ENCODE measurements at places on chromosomes 12 and 14.
A peak's percentile ranks its signal among the peaks of the same experiment; 100 is the strongest.

GRCh38 chr12:96020314-96021003 lies 14.9 kb downstream of the LTA4H start:
- no peak for DNase-seq

- no peak for DNase-seq
Observed at GRCh38 chr14:68040633-68041369, 221.2 kb downstream of the RAD51B start.

- DNase-seq = peak; percentile 12
Observed at GRCh38 chr14:26104717-26105116, 493.1 kb downstream of the NOVA1 start.

DNA sequence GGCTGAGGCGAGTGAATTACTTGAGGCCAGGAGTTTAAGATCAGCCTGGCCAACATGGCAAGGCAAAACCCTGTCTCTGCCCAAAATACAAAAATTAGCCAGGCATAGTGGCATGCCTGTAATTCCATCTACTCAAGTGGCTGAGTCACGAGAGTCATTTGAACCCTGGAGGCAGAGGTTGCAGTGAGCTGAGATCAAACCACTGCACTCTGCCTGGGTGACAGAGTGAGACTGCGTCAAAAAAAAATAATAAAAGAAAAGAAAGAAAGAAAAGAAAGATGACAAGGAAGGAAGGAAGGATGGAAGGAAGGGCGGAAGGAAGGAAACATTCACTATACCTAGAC lies 159.6 kb upstream of the CNOT2 start:
- DNase-seq = no peak

DNA sequence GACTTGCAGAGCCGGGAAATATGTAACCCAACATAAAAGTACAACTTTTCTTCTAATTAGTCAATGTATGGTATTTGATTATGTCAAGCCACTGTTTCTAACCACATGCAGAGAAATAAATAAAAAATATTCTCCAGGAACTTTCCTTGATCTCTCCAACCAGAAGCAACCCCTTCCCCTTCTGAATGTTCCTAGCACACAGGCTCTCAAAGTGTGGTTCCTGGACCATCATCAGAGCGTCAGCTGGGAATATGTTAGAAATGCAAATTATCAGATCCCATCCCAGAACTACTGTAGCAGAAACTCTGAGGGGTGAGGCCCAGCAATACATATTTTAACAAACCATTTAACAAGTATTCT lies 21.0 kb upstream of the ITPR2 start:
- DNase-seq = no peak
